Calu3 (cell line): ENCODE measurements at places on chromosomes 7 and 10. TPM values are rescaled to one million over a fixed set of nuclear protein-coding genes. Genes with fewer than 3 reads are reported as not detected.

LBX1 gene
- total RNA-seq = not detected in 2 replicates

DNA sequence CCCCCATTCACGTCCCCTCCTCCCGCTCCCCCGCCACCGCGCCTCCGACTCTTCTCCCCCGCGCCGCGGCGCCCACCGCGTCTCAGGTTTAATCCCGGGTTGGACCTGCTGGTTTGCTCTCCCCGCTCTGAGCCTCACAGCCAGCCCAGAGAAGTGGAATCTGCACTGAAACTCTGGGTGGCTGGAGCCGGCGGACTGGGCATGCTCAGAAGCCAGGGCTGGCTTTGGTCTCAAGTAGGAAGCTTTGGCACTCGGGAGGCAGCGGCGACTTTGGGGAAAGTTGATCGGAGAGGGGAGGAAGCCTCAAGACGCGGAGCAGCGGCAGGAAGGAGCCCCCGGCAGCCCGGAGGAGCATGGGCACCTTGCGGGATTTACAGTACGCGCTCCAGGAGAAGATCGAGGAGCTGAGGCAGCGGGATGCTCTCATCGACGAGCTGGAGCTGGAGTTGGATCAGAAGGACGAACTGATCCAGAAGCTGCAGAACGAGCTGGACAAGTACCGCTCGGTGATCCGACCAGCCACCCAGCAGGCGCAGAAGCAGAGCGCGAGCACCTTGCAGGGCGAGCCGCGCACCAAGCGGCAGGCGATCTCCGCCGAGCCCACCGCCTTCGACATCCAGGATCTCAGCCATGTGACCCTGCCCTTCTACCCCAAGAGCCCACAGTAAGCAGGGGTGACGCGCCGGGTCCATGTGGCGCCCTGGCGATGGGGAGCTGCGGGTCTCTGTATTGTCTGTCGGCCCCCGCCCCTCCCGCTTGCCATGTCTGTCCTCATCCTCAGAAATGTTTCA lies at the start of gene PRKG1:
TSS of gene PRKG1 (plus strand) at position 250 of the 791 bp plus-strand sequence.
- H3K4me3 ChIP-seq = peak within 1 kb of the TSS; percentile 77
- H3K36me3 ChIP-seq = peaks cover 11% of the 10 kb centered on the region
- peak; percentile 67 for DNase-seq
- H3K4me1 ChIP-seq = no peaks in the 10 kb centered on the region
- H3K27me3 ChIP-seq = peaks cover 38% of the 10 kb centered on the region

GRCh38 chr7:135802697-135803096 lies 54.1 kb upstream of the FAM180A start:
- H3K4me3 ChIP-seq = no peak overlapping the region
- peaks cover 30% of the 10 kb centered on the region for H3K27me3 ChIP-seq
- no peak overlapping the region for H3K27ac ChIP-seq
- no peaks in the 10 kb centered on the region for H3K36me3 ChIP-seq
- DNase-seq = no peak
- H3K4me1 ChIP-seq = peaks cover 20% of the 10 kb centered on the region

- H3K4me3 ChIP-seq = no peak overlapping the region
- no peaks in the 10 kb centered on the region for H3K36me3 ChIP-seq
- DNase-seq = no peak
- H3K27me3 ChIP-seq = no peaks in the 10 kb centered on the region
- H3K27ac ChIP-seq = no peak overlapping the region
Observed at GRCh38 chr10:131071721-131072120, 239.8 kb downstream of the TCERG1L start.

GRCh38 chr10:121568275-121568674 lies 30.0 kb downstream of the FGFR2 start:
- H3K27ac ChIP-seq = no peak overlapping the region
- DNase-seq = no peak
- peaks cover 8% of the 10 kb centered on the region for H3K4me1 ChIP-seq
- no peak overlapping the region for H3K4me3 ChIP-seq
- no peaks in the 10 kb centered on the region for H3K27me3 ChIP-seq
- H3K36me3 ChIP-seq = peaks cover 4% of the 10 kb centered on the region

HMX2 gene
- not detected in 2 replicates for total RNA-seq

CEP41 gene
- 21.6 and 22.4 TPM in 2 replicates for total RNA-seq

- H3K4me3 ChIP-seq = no peak overlapping the region
- no peaks in the 10 kb centered on the region for H3K36me3 ChIP-seq
- no peak overlapping the region for H3K27ac ChIP-seq
Observed at GRCh38 chr10:88147000-88147798, 283.8 kb downstream of the PTEN start.

TNS3 gene
- 102 and 135 TPM in 2 replicates for total RNA-seq

DNA sequence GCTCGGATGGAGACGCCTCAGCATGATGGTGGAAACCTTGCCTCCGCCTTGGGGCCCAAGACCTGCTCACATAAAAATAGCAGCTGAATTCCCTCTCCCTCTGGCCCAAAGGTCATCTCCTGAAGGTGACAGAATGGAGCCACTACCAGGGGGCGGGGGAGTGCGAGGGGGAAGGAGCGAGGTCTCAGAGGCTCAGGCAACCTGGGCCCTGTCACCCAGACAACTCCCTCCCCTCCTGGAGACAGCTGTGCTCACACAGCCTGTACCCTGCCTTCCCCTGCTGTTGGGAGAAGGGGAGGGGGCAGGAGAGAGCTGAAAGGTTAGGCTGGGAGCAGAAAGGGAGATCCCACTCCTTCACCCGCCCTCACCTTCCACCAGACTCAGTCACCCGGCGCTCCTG lies 173.0 kb upstream of the RHEB start:
- H3K36me3 ChIP-seq = peaks cover 6% of the 10 kb centered on the region
- no peak overlapping the region for H3K4me3 ChIP-seq
- DNase-seq = no peak
- peaks cover 55% of the 10 kb centered on the region for H3K4me1 ChIP-seq
- no peaks in the 10 kb centered on the region for H3K27me3 ChIP-seq

HMX3 gene
- total RNA-seq = not detected in 2 replicates

DNA sequence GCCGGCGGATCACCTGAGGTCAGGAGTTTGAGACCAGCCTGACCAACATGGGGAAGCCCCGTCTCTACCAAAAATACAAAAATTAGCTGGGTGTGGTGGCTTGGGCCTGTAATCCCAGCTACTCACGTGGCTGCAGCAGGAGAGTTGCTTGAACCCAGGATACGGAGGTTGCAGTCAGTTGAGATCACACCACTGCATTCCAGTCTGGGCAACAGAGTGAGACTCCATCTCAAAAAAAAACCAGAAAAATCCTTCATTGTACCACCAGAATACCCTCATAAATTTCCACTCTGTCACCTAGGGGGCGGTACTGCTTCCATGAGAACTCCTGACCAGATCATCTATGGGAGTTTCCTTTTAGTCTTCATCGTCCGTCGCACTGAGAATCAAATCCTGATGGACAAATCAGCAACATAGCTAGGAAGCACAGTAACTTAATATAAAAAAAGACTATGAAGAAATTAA lies 225.8 kb upstream of the KLF14 start:
- H3K27me3 ChIP-seq = no peaks in the 10 kb centered on the region
- peak overlapping the region; percentile 54 for H3K4me3 ChIP-seq
- peaks cover 51% of the 10 kb centered on the region for H3K4me1 ChIP-seq
- peak overlapping the region; percentile 100 for H3K27ac ChIP-seq

GRCh38 chr7:78083476-78084120 lies 285.0 kb downstream of the PHTF2 start:
- H3K27ac ChIP-seq = no peak overlapping the region
- H3K4me3 ChIP-seq = no peak overlapping the region
- no peaks in the 10 kb centered on the region for H3K4me1 ChIP-seq
- H3K27me3 ChIP-seq = no peaks in the 10 kb centered on the region

- H3K36me3 ChIP-seq = peaks cover 17% of the 10 kb centered on the region
- no peak for DNase-seq
- no peak overlapping the region for H3K27ac ChIP-seq
- no peak overlapping the region for H3K4me3 ChIP-seq
Observed at GRCh38 chr7:138796038-138796615, 1.7 kb upstream of the TMEM213 start.

- no peaks in the 10 kb centered on the region for H3K36me3 ChIP-seq
- H3K4me3 ChIP-seq = no peak overlapping the region
- no peak overlapping the region for H3K27ac ChIP-seq
- no peaks in the 10 kb centered on the region for H3K27me3 ChIP-seq
Observed at GRCh38 chr10:48792687-48793096, 108.0 kb downstream of the WDFY4 start.

- no peak overlapping the region for H3K4me3 ChIP-seq
- no peaks in the 10 kb centered on the region for H3K4me1 ChIP-seq
- no peak overlapping the region for H3K27ac ChIP-seq
- no peak for DNase-seq
- no peaks in the 10 kb centered on the region for H3K27me3 ChIP-seq
Observed at GRCh38 chr10:43427166-43427825, 9.6 kb upstream of the ZNF487 start.

DNA sequence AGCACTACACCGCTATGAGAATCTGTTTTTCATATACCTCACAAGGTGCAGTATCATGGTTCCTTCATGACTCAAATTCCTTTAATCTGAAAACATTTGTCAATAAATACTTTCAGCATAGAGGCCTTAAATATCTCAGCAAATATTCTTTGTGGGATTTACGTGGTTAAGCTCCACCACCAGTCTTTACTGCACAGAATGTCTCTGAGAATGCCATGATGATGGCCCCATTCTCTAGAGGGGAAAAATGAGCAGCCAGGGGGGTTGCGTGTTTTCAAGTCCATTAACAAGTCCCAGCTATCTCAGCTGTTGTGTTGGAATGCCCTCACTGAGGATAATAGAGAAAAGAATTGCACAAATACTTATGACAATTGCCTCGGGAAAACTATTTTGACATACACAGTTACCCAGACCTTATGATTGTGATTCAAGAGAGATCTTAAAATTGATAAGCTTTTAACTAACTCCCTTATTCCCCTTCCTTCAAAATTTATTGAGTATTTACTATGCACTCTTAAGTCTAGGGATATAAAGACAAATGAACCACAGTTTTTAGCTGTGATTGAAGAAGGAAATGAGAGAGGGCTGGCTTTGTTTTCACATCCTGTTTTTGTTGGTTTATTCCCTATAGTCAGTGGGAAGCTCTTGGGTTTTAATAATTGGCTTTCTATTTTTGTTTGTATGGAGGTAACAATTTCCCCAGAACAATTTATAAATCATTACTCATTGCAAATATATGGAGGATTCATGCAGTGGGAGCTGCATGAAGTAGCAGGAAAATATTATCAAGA lies 176.5 kb upstream of the VWC2 start:
- H3K27me3 ChIP-seq = no peaks in the 10 kb centered on the region
- no peak overlapping the region for H3K27ac ChIP-seq
- no peak overlapping the region for H3K4me3 ChIP-seq
- no peaks in the 10 kb centered on the region for H3K36me3 ChIP-seq

ACHE gene
- 3.2 and 11.3 TPM in 2 replicates for total RNA-seq

GRCh38 chr10:48224979-48225560 lies 49.4 kb downstream of the FRMPD2 start:
- H3K27me3 ChIP-seq = peaks cover 69% of the 10 kb centered on the region
- no peaks in the 10 kb centered on the region for H3K4me1 ChIP-seq
- no peak overlapping the region for H3K4me3 ChIP-seq
- no peaks in the 10 kb centered on the region for H3K36me3 ChIP-seq
- no peak for DNase-seq

GRCh38 chr10:13018171-13018570 lies 16.7 kb upstream of the CCDC3 start:
- H3K27ac ChIP-seq = no peak overlapping the region
- no peaks in the 10 kb centered on the region for H3K36me3 ChIP-seq
- DNase-seq = no peak
- H3K27me3 ChIP-seq = peaks cover 44% of the 10 kb centered on the region
- no peaks in the 10 kb centered on the region for H3K4me1 ChIP-seq
